ENCODE measurements at places on chromosomes 5 and 9.

DNA sequence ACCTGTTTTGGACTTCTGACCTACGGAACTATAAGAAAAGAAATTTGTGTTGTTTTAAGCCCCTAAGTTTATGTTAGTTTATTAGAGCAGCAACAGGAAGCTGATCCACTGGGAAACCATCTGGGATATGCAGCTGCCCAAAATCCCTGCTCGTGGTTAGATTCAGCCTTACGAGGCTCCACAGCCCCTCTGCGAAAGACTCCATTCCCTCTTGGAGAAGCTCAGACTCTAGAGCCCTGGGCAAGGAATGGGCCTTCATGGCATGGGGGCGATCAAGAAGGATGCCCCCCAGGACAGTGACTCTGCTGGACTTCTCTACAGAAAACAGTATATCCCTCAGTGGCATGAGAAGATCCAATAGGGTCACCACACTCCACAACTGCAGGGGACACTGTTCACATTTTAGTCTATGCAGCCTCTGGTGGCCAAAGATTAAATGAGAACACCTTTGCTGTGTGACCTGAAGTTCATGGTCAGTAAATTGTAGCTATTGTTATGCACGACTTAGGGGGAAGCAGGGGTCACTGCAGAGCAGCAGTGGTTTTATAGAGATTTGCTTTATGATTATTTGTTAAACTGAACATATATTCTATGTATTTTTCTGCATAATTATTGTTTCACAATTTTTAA is 21.1 kb downstream of the IRF1 start:
- no peak for DNase-seq

DNA sequence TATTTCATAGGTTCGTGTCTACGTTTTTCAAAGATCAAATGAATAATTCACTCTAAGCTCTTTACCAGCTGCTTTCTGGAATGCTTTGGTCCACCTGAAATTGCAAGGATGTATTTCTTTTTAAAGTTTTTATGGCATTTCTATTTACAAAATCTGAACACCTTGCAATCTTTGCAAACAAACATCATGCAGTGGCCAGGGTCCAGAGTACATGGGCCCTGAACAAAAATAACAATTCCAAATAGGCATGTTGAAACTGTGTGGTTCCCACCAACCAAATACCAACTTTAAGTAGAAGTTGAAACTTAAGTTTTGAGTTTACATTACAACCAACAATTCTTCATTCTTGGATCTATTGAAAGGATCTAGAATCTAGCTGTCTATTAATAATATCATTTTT is 180.1 kb upstream of the FTMT start:
- no peak for DNase-seq

DNA sequence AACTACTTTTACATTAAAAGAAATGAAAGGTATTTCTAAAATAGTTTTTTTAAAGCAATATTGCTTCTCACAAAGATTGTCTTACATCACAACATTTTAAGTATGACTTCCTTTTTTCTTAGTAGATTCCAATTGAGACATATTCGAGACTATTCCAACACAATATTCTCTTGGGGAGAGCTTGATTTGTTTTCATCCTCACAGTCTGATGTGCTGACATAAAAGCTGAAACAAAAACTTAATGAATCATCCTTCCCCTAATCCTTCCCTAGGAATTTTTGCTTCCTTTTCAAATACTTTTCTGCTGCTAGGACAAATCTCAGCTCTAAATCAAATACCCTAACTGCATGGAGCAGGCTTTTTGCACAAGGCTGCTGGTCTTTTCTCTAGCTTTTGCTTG is 245.8 kb upstream of the MAP3K1 start:
- no peak for DNase-seq

GRCh38 chr5:161333194-161333880 is 213.2 kb downstream of the GABRB2 start:
- no peak for DNase-seq

- DNase-seq: no peak
Measured at GRCh38 chr5:16837305-16837704, 98.8 kb downstream of the MYO10 start.

GRCh38 chr5:52466113-52466512 is 321.6 kb upstream of the ITGA1 start:
- no peak for DNase-seq

- peak; percentile 67 for DNase-seq
Measured at GRCh38 chr5:134184155-134185135, 7.7 kb upstream of the SKP1 start.

GRCh38 chr9:84839541-84839940 is 170.0 kb downstream of the NTRK2 start:
- peak; percentile 72 for DNase-seq

GRCh38 chr5:150511578-150512367 is 3.8 kb downstream of the NDST1 start:
- no peak for DNase-seq

DNA sequence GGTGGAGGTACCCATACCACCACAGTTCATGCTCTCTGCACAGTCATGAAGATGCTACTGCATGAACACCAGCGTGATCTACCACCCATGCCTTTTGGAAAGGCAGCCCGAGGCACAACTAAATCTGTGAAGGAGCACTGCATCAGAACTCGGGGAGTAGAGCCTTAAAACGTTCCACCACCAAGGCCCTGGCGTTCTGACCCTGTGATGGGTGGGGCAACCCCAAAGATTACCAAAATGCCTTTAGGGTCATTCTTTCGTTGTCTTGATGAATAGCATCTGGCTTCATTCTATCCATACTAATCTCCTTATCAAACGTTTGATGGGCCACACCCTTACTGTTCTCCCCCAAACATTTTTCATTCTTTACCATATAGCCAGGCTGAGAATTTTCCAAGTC is 97.9 kb downstream of the ADAMTS6 start:
- DNase-seq: no peak

- no peak for DNase-seq
Measured at GRCh38 chr9:75054368-75055001, 26.4 kb upstream of the CARNMT1 start.

DNA sequence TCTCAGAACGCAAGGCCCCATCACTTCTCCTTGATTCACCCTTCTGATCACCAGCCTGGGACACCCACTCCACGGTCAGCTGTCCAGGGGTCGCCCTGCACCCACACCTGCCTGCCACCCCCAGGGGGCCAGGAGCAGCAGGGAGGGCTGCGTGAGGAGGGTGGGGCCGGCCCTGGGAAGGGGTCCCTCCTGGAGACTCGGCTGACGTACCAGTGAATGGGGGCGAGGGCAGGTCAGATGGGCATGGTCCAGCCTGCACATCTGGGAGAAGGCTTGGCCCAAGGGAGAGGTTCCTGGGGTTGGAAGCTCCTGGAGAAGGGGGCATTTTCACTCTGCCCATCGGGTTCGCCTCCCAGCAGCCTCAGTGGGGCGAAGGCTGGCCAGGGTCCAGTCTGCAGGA is 21.8 kb upstream of the SARDH start:
- peak; percentile 2 for DNase-seq

DNA sequence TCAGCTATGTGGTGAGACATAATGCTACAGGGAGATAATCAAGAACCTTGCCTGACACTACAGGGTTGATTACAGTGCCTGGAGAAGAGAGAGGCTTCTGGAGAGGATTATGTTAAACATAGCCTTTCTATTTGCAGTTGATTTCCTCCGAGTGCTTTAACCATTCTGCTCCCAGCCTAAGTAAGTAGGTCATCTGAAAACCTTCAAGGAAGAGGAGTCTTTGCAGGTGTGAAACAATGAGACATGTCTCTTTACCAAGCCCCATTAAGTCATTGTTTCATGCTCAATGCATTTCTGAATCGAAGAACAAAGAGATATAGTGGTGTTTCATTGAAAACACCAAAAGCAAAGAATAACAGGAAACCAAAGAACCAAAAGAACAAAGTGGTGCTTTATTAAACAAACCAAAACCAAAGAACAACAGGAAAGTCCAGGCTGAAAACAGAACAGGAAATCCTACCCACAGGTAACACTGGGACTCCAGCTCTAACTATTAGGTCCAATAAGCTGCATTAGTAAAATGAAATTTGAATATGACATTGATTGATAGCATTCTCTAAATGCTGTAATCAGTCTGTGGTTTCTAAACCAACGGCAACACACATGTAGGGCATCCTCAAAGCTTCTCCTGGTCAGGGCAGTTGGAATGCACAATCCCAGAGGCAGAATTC is 113.3 kb upstream of the SPATA31D4 start:
- no peak for DNase-seq

GRCh38 chr9:107102011-107102410 is 181.1 kb upstream of the RAD23B start:
- DNase-seq: no peak

GRCh38 chr5:126301056-126301455 is 122.2 kb upstream of the GRAMD2B start:
- DNase-seq: no peak

- DNase-seq: no peak
Measured at GRCh38 chr5:129046151-129046550, 48.4 kb upstream of the ISOC1 start.

- DNase-seq: no peak
Measured at GRCh38 chr9:26331223-26331622, 561.4 kb downstream of the CAAP1 start.

DNA sequence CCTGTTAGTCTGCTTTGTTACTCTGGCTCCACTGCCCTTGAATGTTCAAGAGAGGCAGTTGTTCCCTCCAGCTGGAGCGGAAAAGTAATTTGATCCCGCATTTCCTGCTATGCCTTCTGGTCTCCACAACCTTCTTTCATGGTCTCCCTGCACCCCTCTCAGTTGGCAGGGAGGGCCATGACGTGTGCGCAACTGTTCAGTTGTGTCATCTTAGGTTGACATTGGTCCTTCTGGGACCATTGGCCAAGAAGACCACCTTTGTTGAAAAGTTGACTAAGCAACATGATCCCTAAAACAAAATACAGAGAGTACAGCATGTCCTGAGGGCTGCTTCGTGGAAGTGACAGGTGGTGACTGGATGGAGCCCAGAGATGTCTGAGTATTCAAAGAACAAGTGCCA is 192.5 kb upstream of the TUT7 start:
- DNase-seq: no peak

DNA sequence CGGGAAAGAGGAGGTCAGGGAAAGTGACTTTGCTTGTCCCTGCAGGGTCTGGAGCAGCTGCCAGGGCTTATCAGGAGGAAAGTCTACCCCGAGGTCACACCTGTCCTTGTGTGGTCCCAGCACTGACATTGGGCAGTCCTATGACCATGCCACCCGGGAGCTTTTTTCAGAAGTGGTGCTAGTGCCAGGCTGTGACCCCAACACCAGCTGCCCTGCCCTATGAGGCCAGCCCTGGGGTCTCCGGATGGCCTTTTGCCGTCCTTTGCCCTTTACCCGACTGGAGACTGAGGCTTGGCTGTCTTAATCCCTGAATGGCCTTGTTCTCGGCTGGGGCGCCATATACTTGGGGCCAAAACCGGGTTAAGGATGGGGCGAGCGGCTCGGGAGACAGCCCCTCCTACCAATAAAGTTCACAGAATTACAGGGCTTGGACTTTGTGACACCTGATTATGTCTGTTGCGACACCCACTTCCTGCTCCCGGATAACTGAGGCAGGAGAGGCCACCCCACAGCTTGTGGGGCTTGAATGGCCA is 22.2 kb upstream of the SLC9A3 start:
- no peak for DNase-seq

DNA sequence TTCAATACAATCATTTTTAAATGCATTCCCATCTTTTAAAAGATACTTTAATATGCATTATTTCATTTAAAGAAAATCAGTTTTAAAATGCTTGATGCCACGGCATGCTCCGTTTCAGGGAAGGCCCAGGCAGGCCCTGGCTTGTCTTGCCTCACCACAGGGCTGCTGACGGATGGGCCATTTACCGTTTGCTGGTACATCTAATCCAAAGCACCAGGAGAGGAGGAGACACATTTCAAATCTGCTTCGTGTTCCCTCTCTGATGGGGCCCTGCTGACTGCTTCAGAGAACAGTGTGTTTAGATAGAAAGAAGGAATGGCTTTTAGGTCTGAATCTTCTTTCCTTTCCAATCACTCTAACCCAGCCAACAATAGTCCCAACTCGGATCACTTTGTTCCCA is 185.2 kb downstream of the DCP2 start:
- DNase-seq: no peak

- DNase-seq: no peak
Measured at GRCh38 chr9:37641331-37641730, 9.4 kb upstream of the FRMPD1 start.

DNA sequence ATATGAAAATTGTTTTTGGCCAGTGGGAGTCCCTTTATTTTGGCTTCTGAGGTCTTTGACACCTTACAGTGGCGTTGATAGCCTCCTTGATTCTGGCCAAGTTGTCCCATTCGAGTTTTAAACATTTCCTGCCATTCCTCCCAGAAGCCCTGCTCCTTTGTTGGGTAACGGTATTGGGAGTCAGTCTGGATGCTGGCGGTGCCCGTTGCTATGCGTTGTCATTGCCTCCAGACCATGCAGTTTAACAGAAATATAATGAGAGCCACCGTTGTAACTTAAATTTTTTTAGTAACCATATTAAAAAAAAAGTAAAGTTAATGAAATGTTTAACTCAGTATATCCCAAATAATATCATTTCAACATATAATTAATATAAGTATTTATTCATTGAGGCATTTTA is 35.0 kb downstream of the GALNT12 start:
- no peak for DNase-seq

DNA sequence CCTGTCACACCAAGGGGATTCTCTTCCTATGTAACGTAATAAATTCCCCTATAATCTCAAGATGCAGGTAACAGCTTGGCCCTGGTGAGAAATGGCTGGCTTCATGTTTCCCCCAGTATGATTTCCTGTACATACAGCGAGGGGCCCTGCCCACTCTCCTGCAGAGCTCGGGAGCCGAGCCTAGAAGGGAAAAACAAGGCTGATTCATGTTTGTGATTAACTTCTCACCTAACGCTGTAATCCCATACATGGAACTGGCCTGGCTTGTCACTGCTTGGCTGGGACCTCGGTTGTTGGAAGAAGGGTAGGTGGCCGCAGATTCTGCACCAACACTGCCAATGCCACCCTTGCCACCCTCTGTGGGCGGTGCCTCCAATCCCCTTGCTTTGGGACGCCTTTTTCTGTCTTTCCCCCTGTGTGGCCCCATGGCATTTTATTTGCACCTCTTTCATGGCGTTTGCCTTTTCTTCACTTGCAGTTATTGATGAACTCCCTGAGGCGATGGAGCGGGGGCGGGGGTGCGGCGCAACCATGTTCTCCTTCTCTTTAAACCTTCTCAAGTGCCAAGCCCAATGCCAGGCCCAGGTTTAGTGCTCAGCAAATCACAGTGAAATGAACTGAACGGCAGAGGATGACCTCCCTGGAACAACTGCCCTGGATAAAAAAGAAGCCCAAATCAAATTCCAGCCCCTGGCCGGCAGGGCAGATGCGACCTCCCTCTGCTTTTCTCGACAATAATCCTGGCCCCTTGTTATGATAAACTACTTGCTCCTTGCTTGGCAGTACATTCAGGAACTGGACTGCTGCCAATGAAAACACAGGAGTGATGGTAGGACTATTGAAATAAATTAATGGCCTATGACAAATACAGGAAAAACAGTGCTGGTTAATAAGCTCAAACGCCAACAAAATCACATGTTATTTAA is 108.1 kb downstream of the TMEM174 start:
- DNase-seq: no peak
